ENCODE measurements at places on chromosomes 4 and X. TPM values are rescaled to one million over a fixed set of nuclear protein-coding genes. Genes with fewer than 3 reads are reported as not detected.

TMSB15A gene
- 6.8 TPM for polyA plus RNA-seq

ART3 gene
- polyA plus RNA-seq, result 166 TPM

ARMCX1 gene
- polyA plus RNA-seq, result 14.3 TPM

MAGEA8 gene
- polyA plus RNA-seq, result 2.9 TPM

ABHD18 gene
- polyA plus RNA-seq, result 5.1 TPM

QRFPR gene
- polyA plus RNA-seq, result 0.54 TPM

ARMCX2 gene
- 17.7 TPM for polyA plus RNA-seq

ERAS gene
- polyA plus RNA-seq, result 0.76 TPM

MAGEC1 gene
- polyA plus RNA-seq, result 16.2 TPM

SUPT20HL1 gene
- 0.99 TPM for polyA plus RNA-seq

EGF gene
- polyA plus RNA-seq, result 1.3 TPM

TMSB15B gene
- polyA plus RNA-seq, result 4.0 TPM

DCAF12L2 gene
- 17.7 TPM for polyA plus RNA-seq

HSFX2 gene
- polyA plus RNA-seq, result 11.8 TPM

CXXC4 gene
- polyA plus RNA-seq, result 3.7 TPM

CCDC149 gene
- 9.4 TPM for polyA plus RNA-seq

Measured in testis (tissue), 5 donors.